ENCODE measurements at places on chromosomes 1 and 21.

DNA sequence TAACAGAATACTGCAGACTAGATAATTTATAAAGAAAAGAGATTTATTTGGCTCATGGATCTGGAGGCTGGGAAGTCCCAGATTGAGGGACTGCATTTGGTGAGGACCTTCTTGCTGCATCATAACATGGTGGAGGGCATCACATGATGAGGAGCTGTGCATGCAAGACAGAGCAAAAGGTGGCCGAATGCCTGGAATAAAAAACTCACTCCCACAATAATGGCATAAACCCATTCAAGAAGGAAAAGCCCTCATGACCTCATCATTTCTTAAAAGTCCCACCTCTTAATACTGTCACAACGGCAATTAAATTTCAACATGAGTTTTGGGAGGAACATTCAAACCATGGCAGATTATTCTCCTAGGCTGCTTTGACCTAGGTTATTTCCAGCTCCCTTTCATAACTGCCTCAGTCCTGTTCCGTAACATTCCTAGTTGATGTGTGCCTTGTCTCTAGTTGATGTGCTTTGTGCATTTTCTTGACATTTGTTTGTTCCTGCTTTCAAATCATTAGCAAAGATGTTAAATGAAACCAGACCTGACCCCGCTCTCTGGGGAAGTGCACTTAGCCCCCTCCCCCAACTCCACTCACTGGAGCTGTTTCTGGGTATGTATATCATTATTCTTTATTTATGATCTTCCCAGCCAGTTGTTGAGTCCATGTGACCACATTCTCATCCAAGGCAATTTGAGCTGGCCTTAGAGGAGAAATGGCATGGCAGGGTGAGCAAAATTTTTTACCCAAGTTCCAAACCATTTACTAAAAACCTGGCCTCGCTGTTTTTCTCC is 148.5 kb downstream of the GDAP2 start:
- H3K27ac ChIP-seq, result no peak overlapping the region
- H3K27me3 ChIP-seq, result no peaks in the 10 kb centered on the region
- peaks cover 2% of the 10 kb centered on the region for H3K4me1 ChIP-seq

- peaks cover 14% of the 10 kb centered on the region for H3K27me3 ChIP-seq
- no peaks in the 10 kb centered on the region for H3K36me3 ChIP-seq
- DNase-seq, result no peak
These were observed 119.7 kb downstream of the ZNF326 start for GRCh38 chr1:90114521-90115141.

DNA sequence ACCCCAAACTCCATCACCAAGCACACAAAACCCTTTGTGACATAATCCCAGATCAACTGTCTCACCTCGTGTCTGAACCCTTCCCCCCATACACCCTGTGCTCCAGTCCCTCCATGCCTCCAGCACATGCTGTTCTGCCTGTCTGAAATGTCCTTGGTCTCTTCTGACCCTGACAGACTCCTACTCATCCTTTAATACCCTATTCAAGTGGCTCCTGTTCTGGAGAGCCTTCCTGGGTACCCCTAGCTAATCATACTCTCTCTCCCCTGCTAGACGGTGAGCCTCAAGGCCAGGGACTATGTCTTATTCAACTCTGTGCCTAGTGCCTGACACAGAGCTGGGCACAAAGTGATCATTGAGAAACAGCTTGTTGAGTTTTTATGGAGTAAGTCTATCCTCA is 125.0 kb downstream of the LACTBL1 start:
- H3K27ac ChIP-seq, result no peak overlapping the region
- H3K4me3 ChIP-seq, result no peak overlapping the region
- no peak for DNase-seq
- H3K36me3 ChIP-seq, result no peaks in the 10 kb centered on the region
- H3K4me1 ChIP-seq, result peaks cover 7% of the 10 kb centered on the region

DNA sequence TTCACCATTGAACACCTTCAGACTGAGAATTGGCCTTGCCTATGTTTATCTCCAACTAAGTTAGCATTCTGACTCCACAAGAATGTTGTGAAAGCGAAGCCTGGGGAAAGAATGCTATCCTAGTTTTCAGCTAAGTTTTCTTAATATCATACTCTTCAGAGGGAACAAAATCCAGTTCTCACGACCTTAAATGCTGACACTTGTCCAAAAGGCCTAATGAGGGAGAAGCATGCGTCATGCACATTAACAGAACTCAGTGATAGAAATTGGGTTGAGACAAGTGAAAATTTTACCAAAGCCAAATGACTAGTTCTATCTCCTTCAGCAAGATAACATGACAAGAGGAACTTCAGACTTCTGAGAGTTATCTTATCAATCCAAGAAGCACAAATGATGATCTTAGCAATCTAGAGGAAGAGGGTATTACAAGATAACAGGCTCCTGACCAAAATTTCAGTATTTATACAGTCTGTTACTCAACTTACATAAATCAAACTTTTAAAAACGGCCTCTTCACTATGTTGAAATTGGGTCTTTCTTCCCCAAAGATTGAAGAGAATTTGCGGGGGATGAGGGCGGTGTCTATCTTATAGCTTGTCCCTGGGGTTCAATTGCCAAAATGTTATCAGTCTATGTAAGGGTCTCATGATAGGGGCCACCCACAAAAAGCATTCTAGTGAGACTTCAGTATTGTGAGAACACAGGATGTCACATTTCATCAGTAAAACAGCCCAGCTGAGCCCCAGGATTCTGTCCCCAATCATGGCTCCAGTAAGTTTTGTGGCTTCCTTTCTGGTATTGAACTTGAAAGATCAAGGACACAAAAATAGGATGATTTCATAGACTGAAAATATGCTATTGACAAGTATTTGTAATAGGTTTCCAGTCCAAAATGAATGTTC is 26.5 kb upstream of the SLC45A3 start:
- H3K4me1 ChIP-seq, result peaks cover 29% of the 10 kb centered on the region
- H3K4me3 ChIP-seq, result no peak overlapping the region
- DNase-seq, result no peak
- no peak overlapping the region for H3K27ac ChIP-seq
- peaks cover 19% of the 10 kb centered on the region for H3K36me3 ChIP-seq

Measured in stimulated activated naive B cell treated with anti-CD40 and anti-IgM and Interleukin-4, amounts not matched to agents 10 μg/mL and 1 μg/mL and 100 μg/mL, for 72 hours (primary cell).